ENCODE measurements at places on chromosomes 12 and 14.

DNA sequence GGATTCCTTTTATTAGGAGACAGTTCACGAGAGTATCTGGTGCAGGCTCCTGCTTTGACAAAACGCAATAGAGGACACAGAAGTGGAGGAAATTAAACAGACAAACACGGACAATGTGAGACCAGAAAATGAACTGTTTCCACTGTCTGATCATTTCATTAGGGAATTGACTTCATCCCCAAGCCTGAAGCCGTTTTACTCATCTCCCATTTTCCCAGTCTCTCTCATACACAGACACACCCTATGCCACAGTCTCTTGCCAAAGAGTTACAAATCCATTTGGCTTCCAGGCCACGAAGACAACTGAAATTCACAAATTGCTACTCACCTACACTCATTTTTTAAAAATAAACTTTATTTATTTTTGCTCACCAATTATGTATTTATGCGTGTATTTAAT is 1087.8 kb upstream of the TMEM132C start:
- DNase-seq: no peak
- H3K4me1 ChIP-seq: no peaks in the 10 kb centered on the region
- H3K4me3 ChIP-seq: no peak overlapping the region
- no peaks in the 10 kb centered on the region for H3K27me3 ChIP-seq

DNA sequence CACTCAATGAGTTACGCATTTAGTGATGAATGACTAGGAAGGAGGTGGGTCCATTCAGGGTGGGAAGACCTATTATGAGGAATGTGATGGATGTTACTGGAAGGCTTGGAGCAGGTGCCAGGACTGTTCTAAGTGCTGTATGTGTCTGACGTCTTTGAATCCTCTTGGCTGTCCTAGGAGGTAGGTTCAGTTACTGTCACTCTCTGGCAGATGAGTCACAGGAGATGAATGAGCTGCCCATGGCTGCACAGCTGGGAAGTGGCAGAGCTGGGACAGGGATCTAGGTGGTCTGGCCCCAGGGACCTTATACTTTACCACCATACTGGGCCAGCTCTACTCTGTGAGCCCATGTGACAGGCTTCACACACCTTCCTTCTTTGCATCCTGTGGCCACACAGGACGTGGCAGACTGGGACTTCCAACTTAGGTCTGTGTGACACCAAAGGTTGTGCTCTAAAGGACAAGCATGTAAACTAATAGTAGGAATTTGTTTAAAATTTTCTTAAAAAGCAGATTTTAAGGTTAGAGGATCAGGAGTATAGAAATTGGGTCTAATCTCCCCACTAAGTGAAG is 24.0 kb downstream of the TCTN1 start:
- H3K4me3 ChIP-seq: no peak overlapping the region
- no peak for DNase-seq
- H3K27ac ChIP-seq: no peak overlapping the region
- no peaks in the 10 kb centered on the region for H3K36me3 ChIP-seq

DNA sequence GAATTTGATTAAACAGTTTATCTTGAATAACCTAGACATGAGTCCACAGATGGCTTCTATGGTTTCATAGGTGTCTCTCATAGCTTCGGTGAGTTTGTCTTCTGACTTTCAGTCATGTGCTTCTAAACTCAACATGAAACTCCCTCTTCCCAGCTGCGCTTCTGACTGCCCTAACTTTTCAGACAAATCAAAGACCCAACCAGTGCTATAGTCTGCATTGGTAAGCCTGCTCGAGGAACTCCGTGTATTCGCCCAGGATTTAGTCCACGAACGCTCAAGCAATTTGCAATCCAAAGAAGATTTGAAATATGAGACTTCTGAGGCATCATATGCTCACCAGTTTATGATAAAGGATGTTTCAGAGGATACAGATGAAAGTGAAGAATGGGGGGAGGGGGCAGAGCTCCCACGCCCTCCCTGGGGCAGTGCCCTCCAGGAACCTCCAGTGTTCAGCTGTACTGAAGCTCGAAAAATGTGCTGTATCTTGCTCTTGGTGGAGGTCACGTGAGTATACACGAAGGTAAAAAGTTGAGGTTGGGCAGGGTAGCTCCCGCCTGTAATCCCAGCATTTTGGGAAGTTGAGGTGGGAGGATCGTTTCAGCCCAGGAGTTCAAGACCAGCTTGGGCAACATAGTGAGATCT is 5.2 kb upstream of the RILPL2 start:
- no peak overlapping the region for H3K27ac ChIP-seq
- DNase-seq: no peak
- peaks cover 7% of the 10 kb centered on the region for H3K4me1 ChIP-seq
- no peaks in the 10 kb centered on the region for H3K36me3 ChIP-seq
- no peak overlapping the region for H3K4me3 ChIP-seq
- H3K27me3 ChIP-seq: no peaks in the 10 kb centered on the region

DNA sequence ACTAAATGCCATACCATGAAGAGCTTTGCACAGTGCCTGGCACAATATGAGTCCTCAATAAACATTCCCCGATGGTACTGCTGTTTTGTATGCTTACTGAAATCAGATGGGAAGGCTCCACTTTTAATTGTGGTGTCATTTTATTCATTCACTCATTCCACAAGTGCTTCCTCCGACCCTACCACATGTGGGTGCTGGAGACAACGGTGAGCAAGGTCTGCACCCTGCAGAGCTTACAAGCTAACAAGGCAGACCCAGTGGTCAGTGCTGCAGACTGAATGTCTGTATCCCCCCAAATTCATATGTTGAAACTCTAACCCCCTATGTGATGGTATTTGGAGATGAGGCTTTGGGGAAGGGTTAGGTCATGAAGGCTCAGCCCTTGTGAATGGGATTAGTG is 48.3 kb downstream of the RFX4 start:
- no peak for DNase-seq
- no peaks in the 10 kb centered on the region for H3K36me3 ChIP-seq
- no peak overlapping the region for H3K4me3 ChIP-seq

Measured in CD8-positive, alpha-beta memory T cell (primary cell).